ENCODE measurements at places on chromosomes 2 and 18. TPM values are rescaled to one million over a fixed set of nuclear protein-coding genes. Genes with fewer than 3 reads are reported as not detected.

DNA sequence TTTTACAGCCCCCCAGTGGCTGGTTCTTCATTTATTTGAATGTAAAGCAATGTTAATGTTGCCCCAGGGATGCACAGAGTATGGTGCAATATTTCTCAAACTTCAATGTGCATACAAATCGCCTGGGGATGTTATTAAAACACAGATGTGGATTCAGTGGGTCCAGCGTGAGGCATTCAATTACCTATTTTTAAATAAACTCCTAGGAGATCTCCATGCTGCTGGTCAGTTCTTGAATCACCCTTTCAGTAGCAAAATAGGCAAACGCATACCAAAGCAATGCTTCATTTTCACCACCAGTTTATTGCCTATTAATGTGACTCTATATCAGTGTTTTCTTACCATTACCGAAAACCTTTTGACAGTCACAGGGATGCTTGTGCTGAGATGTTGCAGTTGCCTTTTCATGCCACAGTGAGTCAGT is 530.7 kb downstream of the CBLN2 start:
- DNase-seq = peak; percentile 58

GRCh38 chr2:31386648-31387047 is 27.9 kb downstream of the XDH start:
- no peak for DNase-seq

Gene ZNF532
- 16.6 TPM for total RNA-seq

Gene REG1B
- total RNA-seq = not detected

DNA sequence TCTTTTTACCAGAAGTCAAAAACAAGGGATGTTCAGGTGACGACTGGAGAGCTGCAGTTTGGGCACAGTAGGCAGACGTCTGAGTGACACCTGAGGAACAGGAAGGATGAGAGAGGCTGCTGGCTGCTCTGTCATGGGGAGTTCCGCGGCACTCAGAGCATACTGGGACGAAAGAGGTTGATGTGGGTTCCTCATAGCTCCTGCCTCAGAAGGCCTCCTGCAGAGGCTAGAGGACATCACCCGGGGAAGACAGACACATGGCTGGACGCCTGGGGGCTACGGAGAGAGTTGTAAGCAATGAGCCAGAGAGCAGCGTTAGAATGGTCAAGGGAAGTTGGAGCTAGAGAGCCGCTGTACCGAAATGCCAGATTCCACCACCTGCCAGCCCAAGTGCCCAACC is 45.1 kb upstream of the GLI2 start:
- no peak for DNase-seq

DNA sequence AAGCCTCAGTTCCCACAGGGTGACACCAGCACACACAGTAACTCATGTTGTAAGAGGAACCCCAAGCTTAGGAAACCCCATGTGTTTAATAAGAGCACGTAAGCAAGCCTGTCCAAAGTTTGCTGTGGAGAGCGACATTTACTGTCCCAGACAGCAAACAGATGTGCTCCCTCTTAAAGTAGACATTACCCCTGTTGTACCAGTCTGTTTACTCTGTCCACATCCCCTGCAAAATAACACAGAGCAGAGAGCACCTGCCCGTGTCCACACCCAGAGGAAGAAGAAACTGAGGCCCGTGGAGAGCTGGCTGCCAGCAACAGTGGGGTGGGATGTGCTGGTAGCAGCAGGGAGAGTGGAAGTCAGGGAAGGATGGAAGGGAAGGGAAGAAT is 243.5 kb downstream of the GBX2 start:
- DNase-seq = no peak

DNA sequence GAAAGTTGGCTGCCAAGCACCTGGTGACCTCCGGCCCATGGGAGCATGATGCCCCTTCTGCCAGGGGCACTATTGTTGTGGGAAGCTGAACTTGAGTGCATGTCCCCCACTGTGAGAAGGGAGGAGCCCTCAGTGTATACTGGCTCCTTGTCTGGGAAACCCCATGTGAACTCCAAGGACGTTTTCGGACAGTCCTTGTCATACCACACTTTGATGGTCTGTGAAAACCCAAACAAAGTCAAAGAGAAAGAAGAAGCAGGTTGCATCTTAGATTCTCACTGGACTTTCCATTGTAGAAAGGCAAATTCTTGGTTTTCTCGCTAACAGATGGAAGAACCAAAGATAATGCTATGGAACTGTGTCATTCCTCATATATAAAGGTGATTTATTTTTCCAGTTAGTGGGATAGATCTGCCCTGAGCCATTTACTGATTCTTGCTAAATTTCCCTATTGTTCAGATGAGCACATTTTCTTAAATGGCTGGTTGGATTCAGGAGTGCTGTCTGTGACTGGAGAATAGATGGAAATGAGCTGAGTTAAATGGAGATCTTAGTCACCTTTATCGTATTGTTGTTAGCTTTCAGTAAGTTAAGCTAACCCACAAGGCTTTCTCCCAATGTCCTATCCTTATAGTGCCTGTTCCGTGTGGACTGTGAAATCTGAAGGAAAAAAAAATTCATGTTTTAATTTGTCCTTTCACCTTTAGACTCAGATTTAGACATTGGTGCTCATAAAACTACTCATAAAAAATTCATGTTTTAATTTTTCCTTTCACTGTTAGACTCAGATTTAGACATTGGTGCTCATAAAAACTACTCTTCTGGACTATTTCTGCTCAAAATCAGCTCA is 166.6 kb downstream of the ACTR3 start:
- no peak for DNase-seq

DNA sequence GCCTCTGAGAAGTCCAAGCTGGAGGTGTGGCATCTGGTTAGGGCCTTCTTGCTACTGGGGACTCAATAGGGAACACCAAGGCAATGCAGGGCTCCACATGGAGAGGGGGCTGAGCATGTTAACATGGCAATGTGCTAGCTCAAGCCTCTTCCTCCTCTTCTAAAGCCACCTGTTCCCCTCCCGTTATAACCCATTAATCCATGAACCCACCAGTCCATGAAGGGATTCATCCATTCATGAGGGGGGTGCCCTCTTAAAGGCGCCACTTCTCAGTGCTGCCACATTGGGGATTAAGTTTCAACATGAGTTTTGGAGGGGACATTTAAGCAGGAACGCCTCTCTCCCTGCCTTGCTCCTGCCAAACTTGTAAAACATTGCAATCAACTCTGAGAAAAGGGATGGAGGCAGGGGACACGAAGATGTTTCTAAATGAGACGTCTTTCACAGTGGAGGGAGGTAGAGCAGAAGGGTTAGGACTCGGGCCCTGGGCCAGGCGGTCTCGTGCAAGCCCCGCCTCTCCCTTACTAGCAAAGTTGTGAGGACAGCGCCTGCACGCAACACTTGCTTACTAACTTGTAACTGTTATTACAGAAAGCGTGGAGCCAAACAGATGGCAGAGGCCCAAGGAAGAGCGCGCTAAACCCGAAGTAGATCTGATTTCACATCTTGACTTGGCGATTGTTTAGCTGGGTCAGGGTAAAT is 118.2 kb upstream of the ZNF516 start:
- no peak for DNase-seq

DNA sequence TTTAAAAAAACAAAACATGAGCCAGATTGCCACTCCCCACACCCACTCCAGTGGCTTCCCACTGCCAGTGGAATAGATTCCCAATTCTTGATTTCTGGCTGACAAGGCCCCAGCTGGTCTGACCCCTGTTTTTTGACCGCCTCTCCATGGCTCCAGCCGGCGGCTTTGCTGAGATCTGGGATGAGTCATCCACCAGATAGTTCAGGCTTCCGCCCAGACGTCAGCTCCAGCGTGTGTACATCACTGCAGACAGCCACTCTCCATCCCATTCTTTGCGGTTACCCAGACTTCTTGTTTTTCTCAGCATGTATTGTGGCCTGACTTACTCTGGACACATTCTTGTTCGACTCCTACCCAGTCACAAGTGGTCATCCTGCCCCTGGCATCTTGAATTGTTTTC is 227.9 kb downstream of the GBX2 start:
- peak; percentile 89 for DNase-seq

Gene SERPINB13
- total RNA-seq = not detected

GRCh38 chr2:100281521-100282438 is 40.5 kb downstream of the LONRF2 start:
- DNase-seq = no peak

Gene SLC8A1
- 9.0 TPM for total RNA-seq

DNA sequence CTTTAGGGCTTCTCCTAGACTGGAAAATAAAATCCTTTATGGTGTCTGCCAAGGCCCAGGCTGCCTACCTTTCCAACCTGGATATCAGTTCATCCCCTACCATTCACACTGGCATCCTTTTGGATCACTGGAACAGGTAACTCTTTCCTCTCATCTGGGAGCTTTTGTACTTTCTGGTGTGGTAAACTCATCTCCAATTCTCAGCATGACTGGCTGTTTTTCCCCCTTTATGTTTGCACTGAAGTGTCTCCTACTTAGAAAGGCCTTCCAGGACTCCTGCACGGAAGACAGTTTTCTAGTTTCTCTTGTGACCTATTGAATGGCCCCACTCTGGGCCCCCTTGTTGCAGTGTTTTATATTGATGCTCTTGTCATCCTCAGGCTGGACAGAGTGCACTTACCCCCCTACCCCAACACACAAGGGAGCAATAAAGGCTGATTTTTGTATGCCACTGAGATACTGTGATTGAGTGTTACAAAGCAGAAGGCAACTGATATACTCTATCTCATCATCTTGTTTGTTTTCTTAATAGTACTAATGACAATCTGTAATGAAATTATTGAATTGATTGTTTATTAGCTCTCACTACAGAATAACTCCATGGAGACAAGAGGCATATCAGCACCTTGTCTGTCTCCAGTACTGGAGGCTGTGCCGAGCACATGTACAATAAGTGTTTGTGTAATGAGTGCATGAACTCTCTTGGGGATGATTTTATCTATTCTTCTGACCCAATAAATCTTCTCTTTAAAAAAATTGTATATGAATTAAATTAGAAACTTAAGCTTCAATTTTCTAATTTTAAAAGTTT is 129.9 kb downstream of the PIEZO2 start:
- no peak for DNase-seq

Gene NEU4
- not detected for total RNA-seq

GRCh38 chr2:79640001-79640400 is 127.2 kb downstream of the CTNNA2 start:
- DNase-seq = no peak

Gene USP40
- total RNA-seq = 22.1 TPM

DNA sequence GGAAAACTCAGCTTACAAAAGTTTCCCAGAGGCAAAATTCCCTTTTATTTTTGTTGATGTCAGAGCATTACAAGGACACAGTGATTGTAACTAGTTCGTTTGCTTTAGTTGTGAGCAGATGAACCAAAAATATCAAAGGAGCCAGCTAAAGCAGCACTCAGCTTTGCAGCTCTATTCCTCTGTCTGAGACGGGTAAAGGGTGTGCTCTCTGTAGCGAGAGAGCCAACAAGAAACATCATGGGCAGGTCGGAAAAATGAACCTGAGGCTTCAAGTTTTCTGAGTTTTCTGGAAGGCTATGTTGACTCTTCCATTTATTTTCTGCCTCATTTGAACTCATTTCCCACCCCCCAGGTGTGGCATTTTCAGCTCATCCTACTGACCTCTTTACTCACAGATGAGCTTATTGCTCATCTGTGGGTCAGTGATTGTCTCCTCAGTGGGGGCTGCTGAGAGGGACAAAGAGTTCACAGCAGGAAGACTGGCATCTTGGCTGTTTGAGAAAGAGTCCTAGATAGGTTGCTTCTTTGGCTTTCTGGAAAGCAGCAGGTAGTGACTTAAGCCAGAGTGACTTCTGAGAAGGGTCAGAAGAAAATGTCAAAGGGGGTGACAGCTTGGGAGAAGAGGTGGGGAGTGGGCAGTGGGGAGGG is 66.6 kb upstream of the EPC2 start:
- DNase-seq = no peak

GRCh38 chr2:161415034-161415986 is 787 bp upstream of the TBR1 start:
- no peak for DNase-seq

Gene ASXL3
- 0.29 TPM for total RNA-seq

DNA sequence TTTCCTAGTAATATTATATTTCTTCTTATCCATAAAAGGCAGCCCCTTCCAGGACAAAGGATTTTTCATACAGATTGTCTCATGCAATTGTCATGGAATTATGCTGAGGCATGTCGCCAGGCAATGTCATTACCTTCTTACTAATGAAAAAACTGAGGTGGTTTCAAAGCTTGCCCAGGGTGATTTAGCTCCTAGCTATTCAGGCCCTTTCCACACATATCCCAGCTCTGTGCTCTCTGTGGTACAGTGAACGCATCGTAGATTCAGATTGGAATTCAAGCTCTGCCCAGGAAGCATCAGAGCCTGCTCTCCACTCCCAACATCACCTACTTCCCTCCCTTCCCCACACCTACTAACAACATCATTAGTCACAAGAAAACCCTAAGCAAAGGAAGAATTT is 60.1 kb downstream of the ATP8B1 start:
- DNase-seq = peak; percentile 19

- DNase-seq = no peak
These were observed 57.8 kb upstream of the CTAGE1 start for GRCh38 chr18:22475426-22476100.

- peak; percentile 71 for DNase-seq
These were observed 87.4 kb upstream of the RBMS1 start for GRCh38 chr2:160581035-160581434.

DNA sequence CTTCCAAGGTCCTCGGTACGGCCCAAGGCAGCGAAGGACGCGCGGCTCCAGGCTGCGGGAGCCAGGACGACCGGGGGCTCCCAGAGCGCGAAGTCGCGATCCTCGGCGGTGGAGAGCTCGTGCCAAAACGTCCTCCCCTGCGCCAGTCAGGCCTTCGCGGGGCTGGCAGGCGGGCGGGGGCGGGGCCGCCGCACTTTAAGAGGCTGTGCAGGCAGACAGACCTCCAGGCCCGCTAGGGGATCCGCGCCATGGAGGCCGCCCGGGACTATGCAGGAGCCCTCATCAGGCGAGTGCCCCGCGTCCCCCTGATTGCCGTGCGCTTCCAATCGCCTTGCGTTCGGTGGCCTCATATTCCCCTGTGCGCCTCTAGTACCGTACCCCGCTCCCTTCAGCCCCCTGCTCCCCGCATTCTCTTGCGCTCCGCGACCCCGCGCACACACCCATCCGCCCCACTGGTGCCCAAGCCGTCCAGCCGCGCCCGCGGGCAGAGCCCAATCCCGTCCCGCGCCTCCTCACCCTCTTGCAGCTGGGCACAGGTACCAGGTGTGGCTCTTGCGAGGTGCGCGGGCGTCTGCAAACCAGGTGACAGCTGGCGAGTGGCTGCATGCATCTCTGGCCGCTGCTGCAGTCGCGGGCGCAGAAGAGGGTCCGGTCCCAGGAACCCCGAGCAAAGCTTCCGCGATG is at the start of gene CIDEA:
Gene CIDEA (plus strand): TSS at position 226 of the 684 bp plus-strand sequence. CDS start 23 bp downstream, at position 249.
- peak; percentile 36 for DNase-seq

Gene SOX11
- total RNA-seq = 11.2 TPM

GRCh38 chr2:8633735-8634313 is 48.0 kb upstream of the ID2 start:
- peak; percentile 91 for DNase-seq

DNA sequence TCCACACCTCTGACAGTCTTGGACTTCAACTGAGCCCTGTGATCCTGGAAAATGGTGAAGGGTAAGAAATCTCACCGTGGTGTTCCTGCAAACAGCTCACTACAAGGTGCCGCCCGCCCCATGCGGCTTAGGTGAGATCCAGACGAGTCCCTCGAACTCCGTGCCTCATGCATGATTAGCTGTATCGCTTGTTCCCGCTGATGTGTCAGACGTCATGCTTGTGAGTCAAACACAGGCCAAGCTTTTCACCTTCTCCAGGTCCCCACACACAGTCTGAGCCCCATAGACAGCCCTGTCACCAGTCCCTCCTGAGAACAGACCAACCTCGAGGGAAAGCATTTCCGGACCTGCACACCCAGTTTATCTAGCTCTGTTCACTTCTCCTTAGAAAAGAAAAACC is 740.5 kb downstream of the GALR1 start:
- peak; percentile 61 for DNase-seq

Measured in Daoy (cell line).